ENCODE measurements at places on chromosomes 5 and 9. TPM values are rescaled to one million over a fixed set of nuclear protein-coding genes. Genes with fewer than 3 reads are reported as not detected.

The IGFBPL1 gene
- total RNA-seq: not detected

The IL9 gene
- total RNA-seq: not detected

The ENTREP1 gene
- not detected for total RNA-seq

The PCDHGA6 gene
- 1.8 TPM for total RNA-seq

The ENC1 gene
- total RNA-seq: 6.6 TPM

The LCN1 gene
- total RNA-seq: not detected

The BAAT gene
- total RNA-seq: not detected

The CTXN3 gene
- total RNA-seq: not detected

All from activated B cell treated with CpG ODN at 0.5 μM for 24 hours (primary cell).